ENCODE measurements at places on chromosomes 16 and 17. TPM values are rescaled to one million over a fixed set of nuclear protein-coding genes. Genes with fewer than 3 reads are reported as not detected.

Gene NEK8
- 2.1 TPM for total RNA-seq

DNA sequence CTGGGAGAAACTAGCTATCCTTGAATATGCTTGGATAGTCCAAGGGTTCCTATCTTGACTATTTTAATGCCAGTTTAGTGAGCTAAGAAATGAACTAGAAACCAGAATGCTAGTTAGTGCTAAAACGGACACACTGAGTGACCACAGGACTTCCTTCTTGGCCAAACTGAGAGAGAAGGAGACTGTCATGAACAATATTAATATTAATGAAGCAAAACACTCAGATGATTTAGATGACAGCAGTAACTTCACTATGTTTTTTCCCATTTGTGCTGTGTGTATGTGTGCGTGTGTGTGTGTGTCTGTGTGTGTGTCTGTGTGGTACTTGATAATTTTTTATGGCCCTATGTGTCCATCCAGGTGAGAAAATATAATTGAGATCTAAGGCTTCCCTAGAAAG is 2.2 kb upstream of the ATXN1L start:
- no peak for DNase-seq

DNA sequence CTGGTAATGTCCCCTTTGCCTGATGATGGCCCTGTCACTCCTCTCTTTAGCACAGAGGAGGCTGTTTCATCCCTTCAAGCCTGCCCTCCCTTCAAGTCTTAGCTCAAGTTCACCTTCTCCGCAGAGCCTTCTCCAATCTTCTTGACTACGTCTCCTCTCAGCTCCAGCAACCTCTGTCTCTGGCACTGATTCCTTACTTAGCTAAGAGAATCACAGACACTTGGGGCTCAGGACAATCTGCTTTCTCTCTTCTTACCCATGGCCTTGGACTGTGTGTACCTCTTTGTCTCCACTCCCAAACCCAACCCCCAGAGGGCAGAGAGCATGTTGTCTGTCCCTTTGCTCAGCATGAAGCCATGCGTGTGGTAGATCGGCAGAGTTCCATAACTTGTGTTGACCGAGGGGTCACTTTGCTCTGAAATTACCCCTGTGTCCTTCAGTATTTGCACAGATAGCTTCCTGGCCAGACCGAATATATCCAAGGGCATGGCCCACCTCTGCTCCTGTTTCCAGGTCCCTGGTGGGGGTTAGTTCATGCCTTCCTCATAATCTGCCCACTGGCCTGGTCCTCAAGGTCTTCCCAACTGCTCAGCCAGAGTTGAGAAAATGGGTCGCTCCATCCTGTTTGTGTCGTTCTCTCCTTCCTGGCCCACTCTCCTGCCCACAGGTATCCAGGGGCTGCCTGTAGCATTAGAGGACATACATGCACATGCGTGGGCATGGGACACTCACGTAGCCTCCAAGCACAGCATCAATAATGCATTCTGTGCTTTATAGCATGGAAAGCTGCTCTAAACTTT is 41.6 kb downstream of the MAPT start:
- no peak for DNase-seq

Gene NOTUM
- not detected for total RNA-seq

Gene C17orf50
- total RNA-seq, result not detected

DNA sequence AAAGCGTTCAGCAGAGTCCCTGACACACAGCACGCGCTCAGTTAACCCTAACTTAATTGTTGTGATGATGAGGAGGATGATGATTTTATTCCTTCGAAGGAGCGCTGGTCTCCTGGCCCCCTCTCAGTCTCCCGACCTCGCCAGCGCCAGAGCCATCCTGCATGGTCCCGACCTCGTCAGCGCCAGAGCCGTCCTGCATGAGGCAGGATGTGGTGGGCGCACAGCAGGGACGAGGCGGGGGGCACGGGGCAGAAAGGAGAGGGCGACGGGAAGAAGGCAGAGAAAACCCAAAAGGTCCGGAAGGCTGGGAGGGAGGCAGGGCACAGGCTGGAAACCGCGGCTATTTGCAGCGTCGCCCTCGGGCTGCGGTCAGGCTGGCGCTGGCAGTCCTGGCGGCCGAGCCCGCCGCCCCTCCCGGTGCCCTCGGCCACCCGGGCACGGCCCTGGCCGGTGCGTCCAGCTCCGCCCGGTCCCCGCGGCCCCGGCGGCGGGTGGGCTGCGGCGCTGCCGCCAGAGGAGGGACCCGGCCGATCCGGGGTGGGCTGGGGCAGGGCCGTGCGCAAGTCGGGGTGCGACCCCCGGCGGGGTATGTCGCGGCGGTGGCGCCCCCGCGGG is 3.0 kb upstream of the TAC4 start:
- DNase-seq, result no peak

- DNase-seq, result no peak
Observed at GRCh38 chr17:79108232-79108850, 33.7 kb downstream of the ENGASE start.

- no peak for DNase-seq
Observed at GRCh38 chr16:79980650-79981521, 380.3 kb upstream of the MAF start.

GRCh38 chr17:73731733-73732132 is 87.5 kb upstream of the SDK2 start:
- DNase-seq, result no peak

DNA sequence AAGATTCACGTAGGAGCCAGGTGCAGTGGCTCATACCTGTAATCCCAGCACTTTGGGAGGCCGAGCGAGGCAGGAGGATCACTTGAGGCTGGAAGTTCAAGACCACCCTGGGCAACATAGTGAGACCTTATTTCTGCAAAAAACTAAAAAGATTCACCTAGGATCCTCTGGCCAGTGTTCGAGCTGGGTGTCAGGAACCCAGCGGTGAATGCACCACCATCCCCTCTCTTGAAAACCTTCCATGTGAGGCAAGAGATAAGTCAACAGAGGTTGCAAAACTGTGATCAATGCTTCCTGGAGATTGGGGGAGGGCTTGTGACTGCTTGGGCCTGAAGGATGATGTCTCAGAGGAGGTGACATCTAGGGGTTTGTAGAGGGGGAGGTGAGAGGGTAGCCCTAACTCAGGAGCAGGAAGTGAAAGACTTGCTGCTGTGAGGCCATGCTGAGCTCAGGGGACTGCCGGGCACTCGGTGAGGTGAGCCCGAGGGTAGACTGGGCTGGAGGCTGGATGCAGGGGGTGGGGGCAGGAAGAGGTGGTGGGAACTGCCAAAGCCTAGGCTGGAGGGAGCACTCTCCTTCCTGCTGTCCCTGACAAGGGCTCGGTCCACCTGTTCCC is 11.7 kb downstream of the GJD3 start:
- no peak for DNase-seq

Gene NHERF2
- total RNA-seq, result 76.2 TPM

DNA sequence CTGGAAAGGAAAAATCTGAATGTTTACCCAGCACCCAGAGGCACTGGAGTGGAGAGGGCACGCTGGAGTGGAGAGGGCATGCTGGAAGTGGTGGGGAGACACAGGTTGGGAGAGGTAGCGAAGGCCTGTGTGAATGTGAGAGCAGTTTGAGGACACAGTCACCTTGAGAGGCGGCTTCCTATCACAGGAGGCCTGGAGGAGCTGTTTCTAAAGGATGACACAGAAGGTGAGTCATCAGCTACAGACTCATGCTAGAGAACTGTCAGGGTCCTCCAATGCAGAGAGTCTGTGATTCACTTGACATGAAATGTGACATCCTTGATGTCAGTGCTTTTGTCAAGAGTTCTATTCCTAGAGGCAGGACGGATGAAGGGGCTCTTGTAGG is 13.8 kb downstream of the CTRL start:
- DNase-seq, result no peak

- no peak for DNase-seq
Observed at GRCh38 chr16:86351041-86351784, 159.1 kb upstream of the FOXF1 start.

Gene LAT
- 0.18 TPM for total RNA-seq

Gene KDM8
- 2.4 TPM for total RNA-seq

Gene LGALS9B
- not detected for total RNA-seq

GRCh38 chr17:18025241-18025944 is 13.6 kb downstream of the ATPAF2 start:
- DNase-seq, result no peak

GRCh38 chr17:16920628-16921020 is 51.3 kb downstream of the TNFRSF13B start:
- no peak for DNase-seq

DNA sequence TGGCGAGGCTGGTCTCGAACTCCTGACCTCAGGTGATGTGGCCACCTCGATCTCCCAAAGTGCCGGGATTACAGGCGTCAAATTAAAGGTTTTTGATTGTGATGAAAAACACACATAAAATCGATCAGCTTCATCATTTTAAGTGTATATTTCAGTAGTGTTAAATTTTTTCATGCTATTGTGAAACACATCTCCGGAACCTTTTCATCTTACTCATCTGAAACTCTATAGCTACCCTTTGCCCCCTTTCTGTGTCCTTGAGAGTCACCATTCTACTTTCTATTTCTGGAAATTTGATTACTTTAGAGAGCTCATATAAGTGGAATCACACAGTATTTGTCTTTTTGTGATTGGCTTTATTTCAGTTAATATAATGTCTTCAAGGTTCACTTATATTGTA is 478.3 kb upstream of the HSBP1 start:
- DNase-seq, result no peak

DNA sequence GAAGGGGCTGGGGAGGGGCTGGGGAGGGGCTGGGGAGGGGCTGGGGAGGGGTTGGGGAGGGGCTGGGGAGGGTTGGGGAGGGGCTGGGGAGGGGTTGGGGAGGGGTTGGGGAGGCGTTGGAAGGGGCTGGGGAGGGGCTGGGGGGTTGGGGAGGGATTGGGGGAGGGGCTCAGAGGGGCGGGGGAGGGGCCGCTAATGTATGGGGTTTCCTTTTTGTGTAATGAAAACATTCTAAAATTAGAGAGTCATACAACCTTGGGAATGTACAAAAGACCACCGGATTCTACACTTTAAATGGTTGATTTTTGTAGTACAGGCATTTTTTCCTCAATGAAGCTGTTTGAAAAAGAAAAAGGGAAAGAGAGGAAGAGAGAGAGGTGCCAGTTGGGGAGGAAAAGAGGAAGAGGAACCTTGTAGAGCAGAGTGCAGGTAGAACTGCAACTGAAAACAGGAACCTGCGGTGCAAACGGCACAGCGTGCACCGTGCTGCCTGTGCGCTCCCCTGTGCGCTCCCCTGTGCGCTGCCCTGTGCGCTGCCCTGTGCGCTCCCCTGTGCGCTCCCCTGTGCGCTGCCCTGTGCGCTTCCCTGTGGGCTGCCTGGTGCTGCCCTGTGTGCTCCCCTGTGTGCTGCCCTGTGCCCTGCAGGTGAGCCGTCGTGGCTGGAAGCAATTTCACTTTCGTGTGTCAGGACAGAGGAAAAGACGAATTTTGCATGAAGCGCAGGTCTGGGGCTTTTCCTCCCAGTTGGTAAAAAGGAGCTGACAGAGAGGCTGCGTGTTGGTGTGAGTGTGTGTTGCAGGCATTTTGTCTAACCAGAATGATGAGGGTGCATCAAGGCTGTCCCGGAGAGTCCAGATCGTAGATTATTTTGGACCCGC is 40.8 kb downstream of the METRNL start:
- no peak for DNase-seq
